ENCODE measurements at places on chromosomes 7 and 10.

DNA sequence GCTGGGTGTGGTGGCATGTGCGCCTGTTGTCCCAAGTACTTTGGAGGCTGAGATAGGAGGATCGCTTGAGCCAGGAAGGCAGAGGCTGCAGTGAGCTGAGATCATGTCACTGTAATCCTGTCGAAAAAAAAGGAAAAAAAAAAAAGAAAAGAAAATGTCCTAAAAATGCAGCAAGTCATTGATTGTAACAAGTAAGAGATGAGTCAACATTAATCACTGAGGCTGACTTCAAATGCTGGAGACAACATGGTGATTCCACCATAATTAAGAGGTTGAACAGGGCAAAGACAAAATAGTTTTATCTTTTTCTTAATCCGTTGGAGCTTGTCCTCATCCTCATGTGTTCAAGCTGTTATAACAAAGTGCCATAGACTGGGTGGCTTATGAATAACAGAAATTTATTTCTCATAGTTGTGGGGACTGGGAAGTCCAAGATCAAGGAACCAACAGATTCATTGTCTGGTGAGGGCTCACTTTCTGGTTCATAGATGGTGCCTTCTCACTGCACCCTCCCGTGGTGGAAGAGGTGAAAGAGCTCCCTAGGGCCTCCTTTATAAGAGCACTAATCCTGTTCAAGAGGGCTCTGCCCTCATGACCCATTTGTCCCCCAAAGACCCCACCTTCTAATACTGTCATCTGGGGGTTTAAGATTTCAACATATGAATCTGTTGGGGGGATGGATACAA is 60.3 kb downstream of the TBXAS1 start:
- no peak overlapping the region for H3K27ac ChIP-seq
- H3K4me3 ChIP-seq = no peak overlapping the region
- no peaks in the 10 kb centered on the region for H3K4me1 ChIP-seq
- H3K27me3 ChIP-seq = no peaks in the 10 kb centered on the region

GRCh38 chr7:139830782-139831501 is 1.9 kb downstream of the TBXAS1 start:
- DNase-seq = no peak
- no peak overlapping the region for H3K4me3 ChIP-seq
- H3K27ac ChIP-seq = no peak overlapping the region
- H3K27me3 ChIP-seq = peaks cover 10% of the 10 kb centered on the region

- H3K27ac ChIP-seq = no peak overlapping the region
- no peak for DNase-seq
- peaks cover 17% of the 10 kb centered on the region for H3K4me1 ChIP-seq
- no peaks in the 10 kb centered on the region for H3K27me3 ChIP-seq
- H3K4me3 ChIP-seq = no peak overlapping the region
Observed at GRCh38 chr10:17109475-17110207, 20.0 kb downstream of the CUBN start.

- H3K4me3 ChIP-seq = no peak overlapping the region
- H3K27ac ChIP-seq = no peak overlapping the region
- H3K27me3 ChIP-seq = no peaks in the 10 kb centered on the region
Observed at GRCh38 chr7:106375499-106375898, 90.7 kb upstream of the NAMPT start.
